ENCODE measurements at places on chromosomes 7 and 10.

GRCh38 chr10:132479603-132480221, 57.9 kb upstream of the INPP5A start:
- no peak for DNase-seq

DNA sequence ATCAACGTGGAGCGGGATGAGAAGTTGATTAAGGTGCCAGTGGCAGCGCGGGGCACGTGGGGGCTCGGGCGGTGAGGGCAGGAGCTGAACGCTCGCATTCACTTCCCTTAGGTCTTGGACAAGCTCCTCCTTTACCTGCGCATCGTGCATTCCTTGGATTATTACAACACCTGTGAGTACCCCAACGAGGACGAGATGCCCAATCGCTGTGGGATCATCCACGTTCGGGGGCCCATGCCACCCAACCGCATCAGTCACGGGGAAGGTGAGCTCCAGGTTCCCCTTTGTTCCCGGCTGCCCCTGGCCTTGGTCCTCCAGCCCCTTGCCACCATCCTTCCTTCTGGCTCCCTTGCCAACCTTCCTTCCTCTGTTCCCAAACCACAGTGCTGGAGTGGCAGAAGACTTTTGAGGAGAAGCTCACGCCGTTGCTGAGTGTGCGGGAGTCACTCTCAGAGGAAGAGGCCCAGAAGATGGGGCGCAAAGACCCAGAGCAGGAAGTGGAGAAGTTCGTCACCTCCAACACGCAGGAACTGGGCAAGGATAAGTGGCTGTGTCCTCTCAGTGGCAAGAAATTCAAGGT, 2.5 kb downstream of the UFSP1 start:
- no peak for DNase-seq

- DNase-seq = no peak
Observed at GRCh38 chr10:34198953-34199352, 616.1 kb downstream of the PARD3 start.

- DNase-seq = no peak
Observed at GRCh38 chr7:155670521-155670920, 26.1 kb downstream of the RBM33 start.

DNA sequence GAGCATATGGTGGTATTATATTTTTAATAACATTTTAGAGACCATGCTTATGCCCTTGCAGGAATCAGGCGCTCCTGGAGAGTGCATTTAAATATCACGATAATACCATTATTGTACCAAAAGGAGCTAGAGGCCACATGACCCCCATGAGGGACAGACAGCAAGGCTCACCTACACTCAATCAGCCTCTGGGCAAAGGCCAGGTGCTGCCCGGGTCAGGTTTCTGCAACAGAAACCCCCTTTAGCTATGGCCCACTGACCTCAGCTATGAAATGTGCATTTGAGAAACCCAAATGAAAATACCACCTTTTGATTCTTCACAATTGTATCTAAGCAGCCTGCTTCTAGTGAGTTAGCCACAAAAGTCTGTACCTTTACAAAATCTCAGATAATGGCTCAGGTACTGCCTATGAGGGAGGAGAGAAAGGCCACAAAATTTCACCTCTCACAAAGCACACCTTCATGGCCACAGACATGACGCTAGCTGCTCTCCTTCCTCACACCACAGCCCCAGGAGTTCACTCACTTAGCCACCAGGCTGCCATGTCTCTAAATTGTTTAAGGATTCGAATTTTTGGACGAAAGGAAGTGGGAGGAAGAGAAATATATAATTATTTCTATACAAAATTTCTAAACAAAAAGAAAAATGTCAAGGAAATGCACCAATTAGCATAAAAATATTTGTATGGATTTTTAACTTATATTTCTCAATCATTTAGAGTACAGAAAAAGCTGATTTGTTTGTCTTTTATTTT, 79.9 kb downstream of the GLI3 start:
- DNase-seq = no peak

DNA sequence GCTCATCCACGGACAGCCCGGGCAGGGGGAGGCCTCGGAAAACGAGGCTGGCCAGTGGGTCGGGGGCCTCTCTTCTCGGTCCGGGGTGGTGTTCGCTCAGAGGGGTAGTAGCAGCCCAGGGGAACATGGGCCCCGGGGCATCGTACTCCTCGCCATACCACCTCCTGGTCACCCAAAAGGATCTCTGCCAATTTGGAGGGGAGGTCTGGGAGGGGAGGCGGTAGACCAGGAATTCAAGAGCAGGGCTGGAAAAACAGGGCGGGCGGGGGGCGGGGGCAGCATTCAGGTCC, 67.4 kb downstream of the SLC29A4 start:
- DNase-seq = no peak

DNA sequence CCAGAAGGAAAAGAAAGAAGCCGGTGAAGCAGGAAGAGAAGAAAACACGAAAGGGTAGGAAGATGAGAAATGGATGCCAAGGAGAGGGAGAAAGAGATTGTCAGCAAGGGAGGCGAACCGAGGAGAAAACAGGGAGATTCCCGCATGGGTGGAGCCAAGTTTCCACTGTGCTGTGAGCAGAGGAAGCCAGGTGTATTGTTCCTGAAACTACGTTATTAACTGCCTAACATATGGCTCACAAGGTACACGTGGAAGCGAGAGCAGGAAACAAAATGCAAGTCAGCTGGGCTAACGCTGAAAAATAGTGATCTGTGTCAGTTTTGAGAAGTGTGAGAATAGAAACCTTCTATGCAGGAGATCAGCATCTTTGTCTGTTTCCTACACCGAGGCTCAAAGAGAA, 20.4 kb upstream of the HIPK2 start:
- no peak for DNase-seq

DNA sequence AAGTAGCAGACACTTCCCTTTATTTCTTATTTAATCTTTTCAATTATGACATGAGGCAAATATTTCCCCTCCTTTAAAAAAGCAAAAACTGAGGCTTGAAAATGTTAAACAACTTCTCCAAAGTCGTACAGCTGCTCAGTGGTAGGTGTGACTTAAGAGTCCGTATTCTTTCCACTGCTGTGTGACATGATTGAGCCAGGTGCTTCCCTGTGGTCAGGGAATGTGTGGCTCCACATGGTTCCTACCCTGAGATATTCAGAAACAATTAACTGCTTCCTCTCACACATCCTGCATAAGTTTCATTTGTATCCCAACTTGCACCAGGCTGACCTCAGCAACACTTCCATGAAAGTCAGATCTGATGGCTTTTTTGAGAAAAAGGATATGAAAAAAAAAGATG, 13.6 kb downstream of the OPALIN start:
- DNase-seq = no peak

- no peak for DNase-seq
Observed at GRCh38 chr10:13949844-13950542, 363.2 kb downstream of the PRPF18 start.

GRCh38 chr7:129597672-129598071, 13.8 kb upstream of the NRF1 start:
- DNase-seq = no peak

DNA sequence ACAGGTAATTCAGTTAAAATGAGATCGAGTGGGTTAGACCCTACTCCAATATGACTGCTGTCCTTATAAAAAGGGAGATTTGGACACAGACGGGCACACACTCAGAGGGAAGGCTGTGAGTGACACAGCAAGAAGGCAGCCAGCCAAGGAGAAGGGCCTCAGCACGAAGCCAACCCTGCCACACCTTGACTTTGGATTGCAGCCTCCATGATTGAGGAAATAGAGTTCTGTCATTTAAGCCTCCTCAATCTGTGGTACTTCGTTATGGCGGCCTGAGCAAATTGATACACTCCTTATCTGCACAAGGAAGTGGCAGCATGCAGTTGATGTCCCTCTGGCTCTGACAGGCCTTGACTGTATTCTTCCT, 43.8 kb downstream of the SH2D4B start:
- no peak for DNase-seq

- no peak for DNase-seq
Observed at GRCh38 chr7:137342265-137342664, 1.3 kb downstream of the PTN start.

DNA sequence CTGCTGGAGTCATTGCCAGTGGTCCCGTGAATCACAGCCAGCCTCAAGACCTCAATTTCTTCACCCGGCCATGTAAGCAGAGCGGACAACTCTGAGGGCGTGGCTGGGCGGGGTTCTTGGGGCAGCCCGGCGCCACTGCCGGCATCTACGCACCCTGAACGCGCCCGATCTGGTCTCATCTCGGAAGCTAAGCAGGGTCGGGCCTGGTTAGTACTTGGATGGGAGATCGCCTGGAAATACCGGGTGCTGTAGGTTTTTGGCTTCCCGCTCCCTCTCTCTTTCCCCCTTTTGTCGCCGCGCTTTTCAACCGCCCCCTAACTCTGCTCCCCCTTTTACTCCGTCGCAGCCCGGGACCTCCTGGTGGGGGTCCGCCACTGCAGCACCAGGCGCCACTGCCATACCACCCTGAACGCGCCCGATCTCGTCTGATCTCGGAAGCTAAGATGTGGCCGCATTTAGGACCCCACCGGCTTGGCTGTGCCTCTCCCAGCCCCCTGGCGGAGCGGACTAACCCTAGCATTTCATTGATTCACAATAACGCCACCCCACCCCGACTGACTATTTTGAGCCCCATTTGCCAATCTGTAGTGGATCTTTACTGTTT, 25.3 kb downstream of the GARIN1A start:
- DNase-seq = peak; percentile 86

DNA sequence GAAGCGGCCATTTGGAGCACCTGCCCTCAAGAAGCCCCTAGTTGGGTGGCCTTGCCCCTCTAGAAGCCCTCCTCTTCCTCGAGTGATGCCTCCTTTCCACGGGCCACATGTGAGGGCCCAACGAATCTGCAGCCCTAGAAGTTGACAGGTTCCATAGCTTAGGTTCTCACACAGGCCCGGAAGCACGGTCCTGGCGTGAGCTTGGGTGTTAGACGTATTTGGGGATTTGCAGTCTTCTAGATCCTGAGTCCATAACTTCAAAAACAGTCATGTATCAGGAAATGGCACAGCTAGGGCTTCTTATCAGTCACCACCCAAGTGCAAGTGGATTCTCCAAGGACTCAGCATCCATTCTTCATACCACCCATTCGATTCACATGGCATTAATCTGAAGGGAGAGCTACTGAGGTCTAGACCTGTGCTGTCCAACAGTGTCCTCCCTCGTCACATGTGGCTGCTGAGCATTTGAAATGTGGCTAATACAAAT, 477 bp upstream of the FBXW4 start:
- no peak for DNase-seq

GRCh38 chr10:116398224-116398623, 29.4 kb upstream of the PNLIPRP3 start:
- no peak for DNase-seq

GRCh38 chr10:128027822-128028507, 98.3 kb downstream of the MKI67 start:
- DNase-seq = no peak

DNA sequence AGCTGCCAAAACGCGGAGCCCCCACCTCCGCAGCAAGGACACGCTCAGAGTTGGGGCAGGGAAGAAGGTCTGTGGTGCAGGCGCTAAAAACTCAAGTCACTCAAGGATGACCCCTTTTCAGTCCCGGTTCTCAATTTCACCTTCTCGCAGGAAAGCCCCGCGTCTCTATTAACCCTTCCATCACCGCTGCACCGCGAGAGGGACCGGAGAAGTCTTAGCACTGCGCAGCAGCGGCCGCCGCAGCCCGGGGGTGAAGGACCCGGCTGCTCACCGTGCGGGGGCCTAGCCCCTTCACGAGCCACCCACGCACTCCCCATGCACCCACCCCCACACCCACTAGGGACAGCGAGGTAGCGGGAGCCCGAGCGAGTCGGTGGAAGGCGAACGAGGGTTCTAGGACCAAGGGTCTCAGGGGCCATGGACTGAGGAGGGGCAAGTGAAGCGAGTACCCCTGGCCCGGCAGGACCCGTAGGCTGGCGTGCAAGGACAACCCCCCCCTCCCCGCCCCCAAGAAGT, 162.9 kb downstream of the SH3PXD2A start:
- peak; percentile 63 for DNase-seq

DNA sequence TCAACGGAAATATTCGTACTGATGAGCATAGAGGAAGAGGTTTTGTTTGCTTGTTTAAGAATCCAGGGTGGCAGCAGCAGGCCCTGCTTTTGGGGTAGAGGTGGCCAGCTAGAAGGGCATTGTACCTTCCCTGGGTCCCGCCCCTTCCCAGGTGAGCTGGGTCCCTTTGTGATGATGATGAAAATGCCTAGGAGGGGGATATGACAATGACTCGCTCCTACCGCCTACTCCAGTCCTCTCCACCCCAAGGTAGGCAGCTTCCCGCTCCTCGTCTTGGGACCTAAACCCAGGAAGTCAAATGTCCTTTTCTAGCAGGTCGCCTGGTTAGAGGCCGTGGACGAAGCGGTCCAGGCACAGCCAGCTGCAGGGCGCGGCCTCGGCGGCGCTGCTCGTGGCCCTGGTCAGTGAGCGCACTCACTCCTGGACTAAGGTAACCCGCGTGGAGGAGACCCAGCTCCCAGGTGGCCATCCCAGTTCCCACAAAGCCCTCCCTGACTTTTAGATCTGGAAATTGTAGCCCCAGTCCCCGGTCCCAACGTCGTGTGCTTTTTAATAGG, 141.4 kb downstream of the LSMEM1 start:
- no peak for DNase-seq

DNA sequence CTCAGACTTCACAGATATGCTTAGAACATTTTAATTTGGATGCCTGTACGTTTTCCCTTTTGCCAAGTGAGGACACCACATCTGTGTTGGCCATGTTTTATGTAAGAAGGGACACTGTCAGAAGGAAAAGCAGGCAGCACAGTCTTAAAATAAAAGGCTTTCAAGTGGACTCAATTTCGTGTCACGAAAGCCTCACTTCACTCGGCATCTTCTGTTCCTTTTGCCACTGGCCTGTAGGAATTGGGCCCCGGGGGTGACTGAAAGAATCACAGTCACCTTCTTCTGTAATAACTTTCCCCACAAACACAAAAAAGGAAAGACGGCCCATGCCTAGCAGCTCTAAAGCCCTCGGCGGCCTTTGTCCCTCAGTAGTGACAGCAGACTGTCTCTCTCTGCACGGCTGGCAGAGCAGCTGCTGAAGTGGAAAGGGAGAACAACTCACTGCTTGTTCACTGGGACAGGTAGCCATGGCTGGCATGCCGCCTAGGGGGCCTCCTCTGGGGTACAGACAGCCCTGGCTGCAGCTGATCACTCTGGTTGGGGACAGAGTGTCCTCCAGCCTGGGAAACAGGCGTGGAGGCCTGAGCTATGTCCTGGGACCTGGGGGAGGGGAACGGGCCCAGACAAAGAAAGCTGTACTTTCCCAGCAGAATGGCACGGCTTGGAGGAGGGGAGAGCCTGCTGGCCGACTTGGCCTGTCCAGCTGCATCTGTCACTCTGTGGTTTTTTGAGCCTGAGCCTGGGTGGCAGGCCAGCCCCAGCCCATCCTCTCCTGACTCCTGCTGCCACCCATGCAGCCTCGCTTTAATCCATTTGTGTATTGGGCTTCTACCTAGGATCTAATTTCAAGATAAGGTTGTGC, 4.4 kb downstream of the RASSF4 start:
- peak; percentile 87 for DNase-seq

DNA sequence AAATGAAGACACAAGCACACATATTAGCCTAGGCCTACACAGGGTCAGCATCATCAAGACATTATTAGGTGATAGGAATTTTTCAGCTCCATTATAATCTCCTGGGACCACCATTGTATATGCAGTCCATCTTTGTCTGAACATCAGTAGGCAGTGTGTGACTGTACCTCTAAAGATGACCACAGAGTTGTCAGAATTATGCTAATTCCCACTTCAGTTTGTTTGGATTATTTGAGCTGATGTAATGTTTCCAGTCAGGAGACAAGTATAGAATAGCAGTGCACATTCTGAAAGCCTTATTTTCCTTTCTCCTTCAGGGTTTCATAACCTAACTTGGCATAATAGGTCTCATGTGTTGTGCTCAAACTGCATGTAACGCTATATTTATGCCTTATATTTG, 306.4 kb downstream of the NXPH1 start:
- DNase-seq = no peak
